ENCODE measurements at places on chromosomes 3 and 15.

DNA sequence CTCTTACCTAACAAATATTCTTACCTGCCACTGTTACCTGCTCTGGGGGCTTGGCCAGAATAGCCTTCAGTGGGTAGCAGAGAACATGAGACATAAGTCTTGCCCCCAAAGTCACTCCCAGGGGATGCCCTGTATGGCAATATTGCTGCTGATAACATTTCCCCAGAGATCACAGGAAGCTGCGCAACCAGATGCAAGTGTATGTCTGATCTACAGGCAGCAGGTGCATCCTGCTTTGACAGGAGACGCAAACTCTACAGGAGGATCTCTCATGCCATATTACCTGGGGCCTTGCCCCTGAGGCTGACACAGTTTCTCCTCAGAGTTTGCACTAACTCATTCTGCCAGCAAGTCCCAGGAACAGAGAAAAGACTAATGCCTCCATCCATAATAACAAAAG is 174.4 kb upstream of the LPP start:
- no peak for DNase-seq

DNA sequence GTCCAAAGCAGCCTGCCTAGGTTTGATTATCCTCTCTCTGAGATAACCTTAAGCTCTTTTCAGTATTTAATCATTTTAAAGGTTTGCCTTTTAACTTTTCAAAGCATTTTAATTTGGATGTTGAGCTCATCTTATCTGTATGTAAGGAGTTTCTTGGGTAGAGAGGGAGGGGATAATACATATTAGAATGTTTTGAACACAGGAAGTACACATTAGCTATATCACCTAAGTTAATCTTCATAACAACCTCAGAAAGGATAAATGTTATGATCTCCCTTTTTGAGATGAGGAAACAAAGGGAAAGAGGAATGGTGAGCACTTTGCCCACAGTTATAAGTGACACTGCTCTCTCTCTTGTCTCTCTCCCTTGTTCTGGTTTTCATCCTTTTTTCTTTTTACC is 2.2 kb upstream of the CD47 start:
- no peak for DNase-seq

- no peak for DNase-seq
These were observed 225.5 kb upstream of the CHRM5 start for GRCh38 chr15:33742800-33743199.

DNA sequence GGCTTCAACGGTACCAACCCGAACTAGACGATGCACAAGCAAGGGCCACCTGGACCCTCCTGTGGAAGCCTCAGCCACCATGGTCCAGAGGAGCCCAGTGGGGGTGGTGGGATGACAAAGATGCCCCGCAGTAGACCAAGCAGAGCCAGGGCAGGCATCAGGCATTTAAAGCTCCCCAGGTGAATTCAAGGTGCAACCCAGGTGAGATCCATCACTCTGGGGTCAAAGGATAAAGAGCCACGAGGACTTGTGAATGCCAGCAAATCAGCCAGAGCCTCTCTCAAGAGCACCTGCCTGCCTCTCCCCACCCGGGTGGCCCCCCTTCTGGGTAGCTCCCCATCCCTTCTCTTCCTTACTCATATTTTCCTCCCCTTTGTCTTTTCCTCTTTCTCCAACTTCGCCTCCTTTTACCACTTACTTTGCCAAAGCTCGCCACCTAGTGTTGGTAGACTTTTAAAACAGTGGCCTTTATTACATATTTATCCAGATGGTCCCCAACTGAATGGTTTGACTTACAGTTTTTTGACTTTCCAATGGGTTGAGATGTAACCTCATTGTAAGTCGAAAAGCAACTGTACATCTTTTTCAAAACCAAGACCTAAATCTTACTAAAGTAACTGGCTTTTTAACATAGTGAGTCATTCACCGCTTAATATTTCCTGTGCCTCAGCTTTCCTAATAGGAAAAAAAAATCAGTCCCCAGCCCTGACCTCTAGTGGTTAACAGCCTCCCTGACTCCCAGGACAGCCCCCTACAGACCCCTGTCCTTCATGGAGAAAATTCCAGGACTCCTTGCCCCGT is 18.8 kb downstream of the PLA2G4F start:
- peak; percentile 63 for DNase-seq
